Hematopoietic multipotent progenitor cell treated with erythropoietin and hydrocortisone succinate and interleukin-3 and kit ligand, for 17 days (in vitro differentiated cells): ENCODE measurements at places on chromosomes 6 and 20.

DNA sequence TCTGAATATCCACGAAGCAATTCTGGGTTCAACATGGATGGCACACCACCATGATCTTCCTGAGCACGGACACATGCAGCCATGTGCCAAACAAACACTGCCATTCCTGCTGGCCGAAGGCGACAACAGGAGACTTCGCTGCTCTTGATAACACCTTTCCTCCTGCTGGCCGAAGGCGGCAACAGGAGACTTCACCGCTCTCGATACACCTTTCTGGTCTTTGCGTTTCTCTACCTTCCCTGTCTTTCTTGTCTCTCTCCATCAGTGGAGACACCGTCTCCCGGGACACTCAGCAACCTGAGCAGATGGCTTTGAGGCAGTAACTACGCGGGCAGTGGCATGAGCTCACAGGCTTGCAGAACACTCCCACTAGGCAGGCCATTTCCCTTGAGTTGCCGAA is 54.9 kb upstream of the MPC1 start:
- no peak for DNase-seq

GRCh38 chr20:58361481-58362205 is 27.4 kb upstream of the VAPB start:
- DNase-seq: no peak

DNA sequence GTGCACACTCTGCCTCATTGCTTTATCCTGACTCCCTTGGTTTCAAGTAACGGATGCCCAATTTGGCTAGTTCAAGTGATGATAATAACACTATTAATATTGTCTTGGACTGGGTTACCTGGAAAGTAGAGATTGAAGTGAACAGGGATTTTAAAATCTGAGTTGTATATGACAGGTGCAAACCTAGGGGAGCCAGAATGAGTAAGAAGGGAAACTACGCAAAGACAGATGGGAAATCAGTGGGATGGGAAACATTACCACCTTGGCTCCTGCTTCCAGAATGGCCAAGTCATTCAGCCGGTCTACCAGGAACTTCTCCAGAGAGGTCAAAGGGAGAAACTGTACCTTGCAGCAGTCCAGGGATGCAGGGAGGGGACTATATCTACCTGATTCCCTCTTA is 41.9 kb downstream of the OGFRL1 start:
- DNase-seq: no peak

- no peak for DNase-seq
These were observed 79.1 kb upstream of the SLC22A23 start for GRCh38 chr6:3535776-3536435.

DNA sequence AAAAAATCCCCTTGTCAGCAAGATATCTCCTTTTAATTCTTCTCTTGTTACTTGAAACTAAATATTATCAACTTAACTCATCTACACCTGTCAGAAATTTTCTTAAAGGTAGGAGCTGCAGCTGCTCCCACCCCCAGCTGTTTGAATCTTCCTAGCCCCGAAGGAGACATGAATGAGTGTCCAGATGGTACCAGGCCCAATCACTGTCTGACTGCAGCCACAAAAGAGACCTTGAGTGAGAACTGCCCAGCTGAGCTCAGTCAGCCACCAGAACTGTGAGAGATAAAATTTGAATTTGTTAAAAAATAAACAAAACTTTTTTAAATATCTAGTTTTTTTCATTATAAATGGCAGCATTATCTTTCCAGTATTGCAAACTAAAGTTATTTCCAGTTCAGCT is 84.7 kb downstream of the PRSS35 start:
- no peak for DNase-seq

- no peak for DNase-seq
These were observed 67.0 kb upstream of the FOXQ1 start for GRCh38 chr6:1244941-1245340.

DNA sequence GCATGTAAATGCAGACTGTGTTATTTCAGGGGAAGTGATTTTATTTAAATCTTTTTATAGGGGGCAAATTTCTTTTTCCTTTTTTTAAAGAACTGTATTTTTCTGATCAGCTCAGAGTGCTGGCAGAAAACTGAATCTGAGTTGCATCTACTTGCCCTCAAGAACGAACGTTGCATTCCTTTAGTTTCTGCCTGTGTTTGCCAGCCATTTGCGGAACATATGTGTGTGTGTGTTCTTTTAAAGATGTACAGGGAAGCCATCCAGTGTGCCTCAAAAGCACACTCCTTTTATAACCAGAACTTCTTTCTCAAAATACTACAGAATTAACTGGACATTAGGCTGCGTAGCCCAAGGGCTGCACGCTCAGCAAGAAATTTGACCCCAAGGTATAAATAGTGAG is 25.8 kb upstream of the INSM1 start:
- no peak for DNase-seq

- no peak for DNase-seq
These were observed 594.6 kb downstream of the DOK5 start for GRCh38 chr20:55070001-55070400.

GRCh38 chr20:58040447-58041290 is 187.8 kb downstream of the ANKRD60 start:
- no peak for DNase-seq

- no peak for DNase-seq
These were observed 10.0 kb upstream of the TSHZ2 start for GRCh38 chr20:52962183-52962582.

DNA sequence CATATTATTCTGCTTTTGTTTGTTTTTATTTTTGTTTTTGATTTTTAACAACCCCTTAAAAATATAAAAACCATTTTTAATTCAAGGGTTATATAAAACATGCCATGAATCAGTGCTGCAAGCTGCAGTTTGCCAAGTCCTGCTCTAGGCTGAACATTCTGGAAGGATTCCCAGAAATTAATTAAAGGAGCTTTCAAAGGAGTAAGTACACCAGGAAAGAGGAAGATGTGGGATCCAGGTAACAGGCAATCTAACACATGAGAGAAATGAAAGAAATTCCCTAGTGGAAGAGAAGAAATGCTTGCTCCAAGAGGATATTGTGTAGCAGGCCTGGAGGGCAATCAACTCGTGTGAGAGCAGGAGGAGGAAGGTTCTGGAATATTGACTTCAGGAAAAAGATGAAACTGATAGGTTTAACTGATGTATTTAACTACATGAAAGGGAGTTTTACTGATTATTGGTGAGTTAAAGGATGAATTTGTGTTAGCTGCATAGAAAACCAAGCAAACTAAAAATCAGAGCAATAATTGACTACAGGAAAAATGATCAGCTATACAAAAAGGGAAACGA is 146.0 kb upstream of the PHACTR1 start:
- DNase-seq: no peak

- DNase-seq: no peak
These were observed 36.1 kb downstream of the PPP1R16B start for GRCh38 chr20:38841570-38841969.

DNA sequence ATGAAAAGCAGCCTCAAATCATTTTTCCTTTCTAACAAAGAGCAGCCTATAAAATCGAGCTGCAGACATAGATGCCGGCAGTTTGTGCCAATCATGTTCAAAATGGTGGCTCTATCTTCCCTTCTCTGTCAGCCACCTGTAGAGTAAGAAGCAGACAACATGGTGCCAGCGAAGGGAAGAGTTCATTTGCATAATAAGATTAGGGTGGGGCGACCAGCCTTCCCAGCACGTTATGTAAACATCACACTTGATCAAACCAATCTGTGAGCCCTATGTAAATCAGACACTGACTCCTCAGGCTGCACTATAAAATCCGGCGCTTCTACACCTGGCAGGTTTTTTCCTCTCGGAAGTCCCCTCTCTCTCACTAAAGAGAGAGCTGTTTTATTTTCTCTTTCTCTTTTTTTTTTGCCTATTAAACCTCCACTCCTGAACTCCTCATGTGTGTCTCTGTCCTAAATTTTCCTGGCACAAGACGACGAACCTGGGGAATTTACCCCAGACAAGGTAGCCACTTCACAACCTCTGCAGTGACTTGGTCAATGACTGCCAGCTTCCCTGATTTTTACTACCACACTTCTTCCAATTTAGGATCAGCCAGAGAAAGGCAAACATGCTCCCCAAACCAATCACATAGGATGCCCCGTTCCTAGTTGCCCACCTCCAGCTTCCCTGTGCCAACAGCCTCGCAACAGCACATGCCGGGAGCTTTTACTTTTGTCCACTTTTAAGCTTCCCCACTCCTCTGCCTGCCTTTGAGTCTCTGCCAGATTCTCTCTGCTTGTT is 12.9 kb downstream of the TPMT start:
- no peak for DNase-seq

DNA sequence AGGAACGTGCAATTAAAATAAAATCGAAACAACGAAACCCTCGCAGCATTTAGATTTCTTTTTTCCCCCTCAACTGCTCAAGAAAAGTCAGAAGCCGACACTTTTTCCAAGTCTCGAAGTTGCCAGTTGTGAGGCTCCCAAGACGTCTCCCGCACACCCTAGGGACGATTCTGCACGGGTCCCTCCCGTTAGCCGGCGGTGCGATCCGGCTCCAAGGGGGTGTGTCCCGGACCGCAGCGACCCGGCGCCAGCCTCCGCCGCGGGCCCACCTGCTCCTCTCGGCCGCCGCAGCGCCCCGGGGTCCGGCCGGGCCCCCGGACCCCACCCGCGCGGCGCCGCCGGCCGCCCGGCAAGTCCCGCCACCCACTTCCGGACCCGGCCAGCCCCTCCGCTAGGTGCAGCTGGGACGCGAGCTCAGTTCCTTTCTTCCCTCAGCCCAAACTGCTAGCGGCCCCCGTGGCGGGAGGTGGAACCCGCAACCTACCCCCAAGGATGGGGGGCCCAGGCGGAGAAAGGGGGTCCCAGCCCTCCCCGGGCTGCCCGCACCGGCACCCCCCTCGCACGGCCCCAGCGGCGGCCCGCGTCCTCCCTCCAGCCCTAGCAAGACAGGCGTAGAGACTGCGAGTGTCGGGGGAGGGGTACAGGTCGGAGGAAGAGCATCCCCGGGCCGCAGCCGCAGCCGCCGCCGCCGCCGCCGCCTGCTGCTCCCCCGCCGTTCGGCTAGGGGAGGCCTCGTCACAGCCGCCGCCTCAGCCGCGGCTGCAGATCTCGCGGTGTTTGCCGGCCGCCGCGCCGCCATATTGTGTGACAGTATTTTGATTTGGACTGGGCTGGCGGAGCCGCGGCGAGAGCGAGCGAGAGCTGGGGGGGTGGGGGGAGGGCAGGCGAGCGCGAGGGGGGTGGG is 520 bp upstream of the TAB2 start:
- peak; percentile 89 for DNase-seq

DNA sequence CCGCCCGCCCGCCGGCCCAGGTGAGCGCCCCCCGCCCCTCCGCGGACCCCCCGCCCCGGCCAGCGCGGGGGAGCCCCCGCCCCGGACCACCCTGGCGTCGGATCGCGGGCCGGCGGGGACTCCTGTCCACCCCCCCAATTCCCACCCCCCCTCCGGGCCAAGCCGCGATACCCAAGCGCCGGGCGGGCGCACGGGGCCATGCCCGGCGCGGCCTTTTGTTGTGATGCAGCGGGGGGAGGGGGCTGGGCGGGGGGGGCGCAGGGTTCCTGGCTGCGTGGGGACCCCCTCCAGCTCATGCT is 245 bp downstream of the SRC start:
- no peak for DNase-seq

GRCh38 chr6:137783710-137784109 is 83.3 kb upstream of the TNFAIP3 start:
- no peak for DNase-seq

DNA sequence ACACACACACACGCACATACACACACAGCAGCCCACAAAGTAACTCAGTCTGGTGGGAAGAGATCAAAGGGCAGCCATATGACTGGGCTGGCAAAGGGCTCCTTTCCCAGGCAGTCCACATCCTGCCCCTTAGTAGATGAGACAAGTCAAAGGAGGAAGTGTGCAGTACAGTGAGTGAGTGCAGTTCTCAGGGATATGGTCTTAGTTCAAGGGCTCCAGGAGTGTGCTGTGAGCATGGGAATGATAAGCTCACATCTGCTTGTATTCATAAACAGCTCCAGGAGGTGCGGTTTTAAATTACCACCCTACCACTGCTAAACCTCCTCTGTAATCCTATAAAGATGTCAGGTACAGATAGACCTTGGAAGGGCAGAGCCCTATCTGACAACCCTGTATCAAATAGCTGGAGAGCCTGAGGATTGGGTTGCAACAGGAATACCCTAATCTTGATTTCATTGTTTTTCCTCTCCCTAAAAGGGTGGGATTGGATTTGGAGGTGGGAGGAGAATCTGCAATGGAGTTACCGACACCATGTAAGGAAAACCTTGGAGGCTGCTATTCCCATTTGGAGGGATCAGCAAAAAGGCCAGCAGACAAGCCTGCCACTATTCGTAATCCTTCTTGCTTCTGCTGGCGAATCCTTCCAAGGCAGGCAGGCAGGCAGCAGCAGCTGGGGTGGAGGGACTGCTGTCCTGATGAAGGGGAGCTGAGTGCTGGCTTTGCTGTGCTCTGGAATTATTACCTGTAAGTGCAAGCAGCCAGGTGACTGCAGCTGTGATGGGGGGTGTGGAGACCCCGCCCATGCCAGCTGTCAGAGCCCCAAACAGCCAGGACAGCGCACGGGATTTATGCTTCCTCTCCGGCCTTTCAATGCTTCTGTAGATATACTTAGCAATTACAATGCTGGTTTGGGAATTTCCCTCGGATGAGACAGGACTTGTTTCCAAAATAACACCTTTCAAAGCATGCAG is 342.7 kb downstream of the PRL start:
- no peak for DNase-seq

DNA sequence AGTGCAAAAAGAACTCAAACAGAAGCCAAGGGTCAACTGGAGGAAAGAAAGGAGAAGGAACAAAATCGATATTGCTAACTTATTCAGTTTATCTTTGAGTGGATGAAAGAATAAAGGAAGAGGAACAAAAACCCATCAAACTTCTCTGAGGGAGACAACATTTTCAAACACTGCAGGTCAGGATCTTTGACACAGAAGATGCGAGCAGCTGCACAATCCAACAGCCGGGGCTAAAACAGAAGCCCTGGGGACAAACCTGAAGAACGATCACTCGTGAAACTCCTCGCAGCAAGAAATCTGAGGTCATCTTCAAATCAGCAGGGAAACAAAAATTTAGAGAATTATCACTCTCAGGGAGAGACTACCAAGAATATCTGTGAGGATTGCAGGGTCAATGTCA is 14.2 kb downstream of the SLC23A2 start:
- no peak for DNase-seq

GRCh38 chr20:64222291-64222735 is 33.2 kb upstream of the PCMTD2 start:
- no peak for DNase-seq

- no peak for DNase-seq
These were observed 51.5 kb downstream of the COL19A1 start for GRCh38 chr6:69917834-69918233.
